ENCODE measurements at places on chromosomes 2 and 18.

DNA sequence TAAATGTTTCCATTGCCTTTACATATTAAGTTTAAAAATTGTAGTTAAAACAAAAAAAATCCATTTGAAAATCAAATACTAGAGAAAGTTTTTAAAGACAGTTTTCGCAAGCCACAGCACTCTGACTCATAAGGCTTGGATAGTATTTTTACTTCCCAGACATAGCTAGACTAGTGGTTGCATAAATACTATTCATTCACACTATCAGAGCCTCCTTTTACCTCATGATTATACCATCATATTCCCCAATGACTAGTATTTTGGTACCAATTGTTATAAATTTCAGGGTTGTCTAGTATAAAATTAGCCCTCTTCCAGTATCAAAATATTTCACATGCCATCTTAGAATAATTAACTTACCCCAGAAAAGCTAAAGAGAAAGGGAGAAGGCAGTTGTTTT is 393.5 kb downstream of the ERBB4 start:
- DNase-seq = no peak

DNA sequence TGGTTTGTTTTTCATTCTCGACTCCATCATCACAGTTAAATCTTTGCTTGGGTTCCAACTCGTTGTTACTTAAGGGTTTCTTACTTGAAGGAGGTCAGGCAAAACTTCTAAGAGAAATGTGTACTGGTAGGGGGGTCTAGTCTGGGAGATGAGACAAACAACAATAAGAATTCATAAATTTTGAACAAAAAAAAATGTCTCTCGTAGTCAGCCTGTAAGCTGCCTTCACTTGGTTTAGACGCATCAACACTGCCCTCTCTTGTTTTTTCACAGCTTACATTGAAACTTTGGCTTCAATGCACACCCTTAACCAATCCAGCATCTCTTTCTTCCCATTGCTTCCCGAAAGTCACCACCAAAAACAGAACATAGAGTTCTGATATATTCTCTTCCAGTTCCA is 576.4 kb upstream of the PIK3C3 start:
- no peak for DNase-seq

DNA sequence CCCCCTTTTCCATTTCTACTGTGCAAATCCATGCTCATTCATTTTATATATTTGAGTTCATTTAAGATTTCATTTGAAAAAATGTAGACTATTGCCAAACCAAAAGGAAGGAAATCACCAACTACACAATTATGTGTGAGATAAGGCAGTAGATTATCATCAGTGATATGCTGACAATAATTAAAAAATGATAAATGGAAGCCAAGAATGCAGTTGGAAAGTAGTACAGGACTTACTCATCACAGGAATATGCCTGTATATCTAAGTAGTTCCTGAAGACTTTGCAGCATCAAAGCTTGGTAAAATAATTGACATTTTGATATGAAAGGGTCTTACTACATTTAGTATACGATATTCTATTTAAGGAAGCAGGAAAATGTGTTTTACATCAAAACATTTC is 166.1 kb upstream of the OTX1 start:
- DNase-seq = no peak

DNA sequence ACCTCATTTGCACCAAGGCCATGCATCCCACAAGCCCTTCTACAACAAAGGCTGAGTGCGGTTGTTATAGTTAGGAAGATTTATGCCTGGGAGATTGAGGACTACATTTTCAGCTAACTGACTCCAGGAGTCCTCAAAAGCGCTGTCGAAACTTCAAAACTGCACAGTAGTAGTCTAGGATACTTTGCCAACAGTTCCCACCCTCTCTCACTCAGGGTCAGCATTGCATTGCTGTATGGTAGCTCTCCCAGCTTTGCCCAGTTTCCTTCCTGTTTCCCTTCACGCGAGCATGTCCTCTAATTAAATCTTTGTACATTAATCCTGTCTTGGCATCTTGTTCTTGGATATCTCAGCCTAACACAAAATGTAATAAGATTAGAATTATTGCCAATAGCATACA is 420.6 kb upstream of the UBE2E3 start:
- DNase-seq = no peak

DNA sequence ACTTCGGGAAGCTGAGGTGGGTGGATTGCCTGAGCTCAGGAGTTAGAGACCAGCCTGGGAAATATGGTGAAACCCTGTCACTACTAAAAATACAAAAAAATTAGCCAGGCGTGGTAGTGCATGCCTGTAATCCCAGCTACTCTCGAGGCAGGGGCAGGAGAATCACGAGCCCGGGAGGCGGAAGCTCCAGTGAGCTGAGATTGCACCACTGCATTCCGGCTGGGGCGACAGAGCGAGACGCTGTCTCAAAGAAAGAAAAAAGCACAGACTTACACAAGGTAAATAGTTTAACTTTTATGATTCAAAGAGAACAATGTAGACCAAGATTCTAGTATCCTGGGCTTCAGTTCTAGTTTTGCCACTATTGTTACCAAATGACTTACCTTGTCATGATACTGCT is 37.4 kb downstream of the NCKAP1 start:
- no peak for DNase-seq

DNA sequence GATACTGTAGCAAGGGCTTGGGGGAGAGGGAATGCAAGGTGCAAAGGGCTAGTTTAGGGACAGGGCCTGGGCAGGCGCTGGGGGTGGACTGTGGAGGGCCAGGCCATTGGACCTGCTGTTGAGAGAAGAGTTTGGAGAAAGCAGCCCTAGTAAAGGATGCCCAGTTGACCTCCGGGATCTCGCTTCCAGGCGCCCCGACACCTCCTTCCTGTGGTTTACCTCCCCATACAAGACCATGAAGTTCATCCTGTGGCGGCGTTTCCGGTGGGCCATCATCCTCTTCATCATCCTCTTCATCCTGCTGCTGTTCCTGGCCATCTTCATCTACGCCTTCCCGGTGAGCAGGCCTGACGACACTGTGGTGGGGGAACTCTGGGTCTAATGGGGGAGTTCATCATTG is 229.0 kb downstream of the DYSF start:
- DNase-seq = no peak

DNA sequence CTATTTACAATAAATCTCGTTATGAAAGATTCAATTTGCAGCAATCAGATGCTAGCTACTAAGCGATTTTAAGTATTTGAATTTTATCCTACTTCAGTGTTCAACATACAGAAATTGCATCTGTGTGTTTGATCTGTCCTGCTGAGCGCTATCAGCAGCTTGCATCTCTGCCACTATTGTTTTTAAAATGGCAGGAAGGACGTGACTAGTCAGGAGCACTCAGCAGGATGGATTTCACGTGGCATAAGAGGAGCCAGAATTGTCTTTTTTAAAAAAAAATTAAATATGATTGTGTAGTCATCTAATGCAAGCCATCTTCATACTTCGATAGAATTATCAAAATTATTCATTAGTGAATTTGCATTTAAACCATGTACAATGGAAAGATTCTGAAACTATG is 2.8 kb upstream of the KLHL14 start:
- DNase-seq = no peak

- DNase-seq = no peak
Observed at GRCh38 chr2:99701503-99701902, 211.7 kb upstream of the REV1 start.

DNA sequence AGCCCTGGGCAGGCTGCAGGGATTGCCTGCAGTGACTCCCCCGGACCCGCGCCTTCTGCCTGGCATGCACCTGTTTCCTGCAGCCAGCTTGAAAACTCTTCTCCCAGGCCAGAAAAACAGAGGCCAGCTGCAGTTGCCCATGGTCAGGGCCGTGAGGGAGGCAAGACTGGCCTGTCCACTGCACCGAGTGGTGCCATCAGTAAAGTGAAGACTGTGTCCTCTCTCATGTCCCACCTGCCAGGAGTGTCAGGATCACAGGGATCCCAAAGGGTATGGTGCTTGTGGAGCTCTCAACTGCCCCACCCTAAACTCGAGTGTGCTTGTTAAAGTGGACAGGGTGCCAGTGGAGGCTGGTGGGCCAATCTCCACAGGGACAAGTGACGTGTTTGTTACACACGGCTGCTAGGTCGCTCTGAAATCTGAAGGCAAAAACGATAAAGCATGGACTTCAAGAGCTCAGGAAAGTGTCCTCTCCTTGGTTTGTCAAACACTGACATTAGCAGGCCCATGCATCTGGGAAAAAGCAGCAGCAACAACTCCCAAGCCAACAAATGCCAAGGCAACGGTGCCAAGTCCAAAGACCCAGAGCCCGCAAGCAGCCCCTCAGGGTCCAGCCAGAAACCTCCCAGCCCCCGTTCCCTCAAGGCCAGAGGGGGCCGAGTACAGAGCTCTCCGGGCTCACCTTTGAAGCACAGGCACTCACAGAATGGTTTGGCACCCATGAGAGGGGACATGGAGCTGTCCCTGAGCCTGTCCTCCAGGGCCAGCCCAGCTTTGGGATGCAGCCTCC is 213.2 kb downstream of the HDAC4 start:
- no peak for DNase-seq

DNA sequence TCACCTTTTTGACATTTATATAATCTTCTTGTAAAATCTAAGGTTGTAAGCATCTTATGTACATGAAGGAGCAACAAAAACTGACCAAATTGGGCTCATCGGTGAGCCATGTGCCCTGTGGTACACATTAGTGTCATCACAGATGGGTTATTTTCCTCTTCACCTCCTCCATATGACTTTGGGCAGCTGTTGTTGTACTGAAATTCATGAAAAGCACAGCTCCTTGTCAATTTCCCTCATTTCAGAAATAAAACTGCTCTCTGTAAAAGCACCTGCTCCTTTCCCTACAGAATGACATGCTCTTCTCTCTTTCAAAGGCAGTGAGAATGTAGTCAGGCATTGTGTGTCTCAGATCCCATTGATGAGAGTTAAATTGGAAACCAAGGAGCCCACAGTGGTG is 42.0 kb downstream of the DTNA start:
- no peak for DNase-seq

- DNase-seq = no peak
Observed at GRCh38 chr18:13526519-13526918, 199.8 kb downstream of the FAM210A start.

- DNase-seq = no peak
Observed at GRCh38 chr2:134796373-134796772, 42.0 kb upstream of the ACMSD start.

GRCh38 chr2:143685421-143686078 is 556.3 kb downstream of the ARHGAP15 start:
- no peak for DNase-seq

- DNase-seq = no peak
Observed at GRCh38 chr2:167987026-167987425, 260.4 kb downstream of the STK39 start.

- no peak for DNase-seq
Observed at GRCh38 chr2:126942427-126943203, 43.9 kb downstream of the TEX51 start.

- no peak for DNase-seq
Observed at GRCh38 chr2:45119855-45120254, 110.6 kb upstream of the SIX2 start.

DNA sequence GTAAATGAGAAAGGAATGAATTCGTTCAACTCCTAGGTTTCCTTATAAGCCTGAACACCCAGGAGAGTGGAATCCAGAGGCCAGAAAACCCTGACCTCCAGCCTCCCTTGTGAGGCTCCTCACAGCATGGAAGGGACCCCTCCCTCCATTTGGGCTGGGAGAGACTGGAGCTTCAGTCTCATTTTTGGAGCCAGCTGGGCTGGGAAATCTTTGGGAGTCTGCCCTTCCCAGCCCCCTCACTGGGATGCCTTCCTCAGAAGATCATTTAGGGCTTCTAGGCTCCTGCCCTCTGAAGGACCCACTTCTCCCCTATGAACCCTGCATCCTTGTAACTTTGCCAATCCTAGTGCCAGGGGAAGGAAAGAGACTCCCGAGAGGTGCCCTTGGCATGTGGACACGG is 346.1 kb downstream of the CYP26B1 start:
- no peak for DNase-seq

DNA sequence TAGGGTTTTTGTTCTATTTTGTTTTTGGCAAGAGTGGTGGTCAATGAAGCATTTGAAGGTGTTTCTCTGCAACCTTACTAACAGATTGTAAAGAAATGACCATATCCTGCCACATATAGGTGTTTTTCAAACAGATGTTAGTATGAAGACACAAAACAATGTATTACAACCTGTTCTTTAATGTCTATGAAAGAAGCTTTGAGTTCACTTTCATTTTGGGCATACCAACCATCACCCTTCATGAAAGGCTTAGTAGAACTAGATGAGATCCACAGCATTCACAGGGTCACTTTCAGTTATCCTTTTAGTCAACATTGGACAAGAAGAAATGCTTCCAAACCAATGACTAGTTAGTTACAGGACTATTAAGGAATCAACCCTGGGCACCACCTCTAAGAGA is 95.1 kb downstream of the EHBP1 start:
- DNase-seq = no peak

GRCh38 chr2:9493478-9493877 is 19.1 kb downstream of the IAH1 start:
- no peak for DNase-seq

GRCh38 chr18:77223221-77223639 is 26.4 kb upstream of the GALR1 start:
- no peak for DNase-seq

DNA sequence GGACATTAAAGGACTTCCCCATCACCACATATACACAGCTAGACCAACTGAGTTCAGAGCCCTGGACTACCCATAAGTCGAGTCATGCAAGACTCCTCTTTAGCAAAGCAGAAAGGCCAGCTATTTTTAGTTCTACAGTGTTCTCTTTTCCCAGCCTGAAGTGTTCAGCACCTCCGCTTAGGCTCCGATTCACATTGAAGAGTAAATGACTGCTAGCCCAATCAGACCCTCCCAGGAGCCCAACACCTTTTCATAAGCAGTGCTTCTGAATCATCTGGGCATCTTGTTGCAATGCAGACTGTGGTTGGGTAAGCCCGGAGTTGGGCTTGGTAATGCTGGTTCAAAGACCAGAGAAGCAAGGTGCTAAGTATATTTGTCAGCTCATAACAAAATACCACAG is 138.6 kb upstream of the MSH6 start:
- no peak for DNase-seq

GRCh38 chr2:120519469-120519868 is 173.5 kb downstream of the INHBB start:
- no peak for DNase-seq

GRCh38 chr2:47724221-47724981 is 58.5 kb upstream of the MSH6 start:
- peak; percentile 57 for DNase-seq

DNA sequence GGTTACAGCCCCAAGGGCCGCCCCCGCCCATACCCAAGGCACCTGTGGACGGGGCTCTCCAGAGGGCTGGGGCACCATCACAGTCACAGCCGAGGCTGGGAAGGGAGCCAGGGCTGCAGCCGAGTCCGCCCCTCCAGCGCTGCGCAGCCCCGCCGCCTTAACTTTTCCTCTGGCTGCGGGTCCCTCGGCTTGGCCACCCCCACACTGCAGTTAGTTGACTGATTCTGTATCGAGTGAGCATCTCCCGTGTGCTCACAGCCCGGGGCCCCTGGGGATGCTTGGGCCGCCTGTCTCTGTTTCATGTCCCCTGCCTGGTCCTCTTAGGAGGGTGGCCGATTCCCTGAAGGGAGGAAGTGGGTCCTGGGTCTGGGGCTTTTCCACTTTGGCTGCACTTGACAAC is 33.7 kb downstream of the EMILIN2 start:
- DNase-seq = no peak
